ENCODE measurements at places on chromosomes 13 and 19.

GRCh38 chr13:99000137-99000536 lies 22.3 kb upstream of the DOCK9 start:
- no peak for DNase-seq

- no peak for DNase-seq
Observed at GRCh38 chr13:99577934-99578917, 77.0 kb downstream of the TM9SF2 start.

- no peak for DNase-seq
Observed at GRCh38 chr13:94233837-94234236, 245.6 kb downstream of the DCT start.

GRCh38 chr19:17511724-17512573 lies 500 bp downstream of the PGLS start:
- peak; percentile 90 for DNase-seq

- no peak for DNase-seq
Observed at GRCh38 chr19:42281827-42282762, 13.0 kb downstream of the CIC start.

GRCh38 chr13:68176475-68176874 lies 946.3 kb upstream of the PCDH9 start:
- DNase-seq: no peak

GRCh38 chr13:39251340-39251739 lies 213.1 kb downstream of the NHLRC3 start:
- no peak for DNase-seq

- no peak for DNase-seq
Observed at GRCh38 chr19:7013678-7014077, 7.6 kb downstream of the MBD3L2B start.

- DNase-seq: no peak
Observed at GRCh38 chr13:79834876-79835275, 353.9 kb downstream of the NDFIP2 start.

DNA sequence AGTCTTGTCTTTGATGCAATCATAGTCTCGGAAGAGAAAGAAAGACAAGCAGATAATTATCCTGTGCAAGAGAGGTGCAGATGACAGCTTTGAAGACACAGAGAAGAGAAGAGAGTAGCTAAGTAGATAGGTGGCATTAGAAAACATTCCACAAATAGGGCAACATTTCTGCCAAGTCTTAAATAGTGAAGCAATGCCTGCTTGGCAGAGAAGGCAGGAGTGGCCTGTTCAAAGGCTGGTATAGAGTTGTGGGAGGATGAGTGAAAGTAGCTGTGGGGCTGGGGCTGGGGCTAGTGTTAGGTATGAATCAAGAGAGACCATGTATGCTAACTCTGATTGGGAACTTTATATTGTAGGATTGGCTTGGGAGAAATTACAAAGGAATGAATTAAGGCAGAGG lies 305.5 kb downstream of the DNAJC15 start:
- DNase-seq: no peak

- no peak for DNase-seq
Observed at GRCh38 chr13:41137241-41137640, 4.6 kb upstream of the KBTBD6 start.

GRCh38 chr19:41945135-41945766 lies 13.9 kb downstream of the RABAC1 start:
- no peak for DNase-seq

GRCh38 chr13:50576156-50576555 lies 267.3 kb downstream of the DLEU7 start:
- peak; percentile 75 for DNase-seq

DNA sequence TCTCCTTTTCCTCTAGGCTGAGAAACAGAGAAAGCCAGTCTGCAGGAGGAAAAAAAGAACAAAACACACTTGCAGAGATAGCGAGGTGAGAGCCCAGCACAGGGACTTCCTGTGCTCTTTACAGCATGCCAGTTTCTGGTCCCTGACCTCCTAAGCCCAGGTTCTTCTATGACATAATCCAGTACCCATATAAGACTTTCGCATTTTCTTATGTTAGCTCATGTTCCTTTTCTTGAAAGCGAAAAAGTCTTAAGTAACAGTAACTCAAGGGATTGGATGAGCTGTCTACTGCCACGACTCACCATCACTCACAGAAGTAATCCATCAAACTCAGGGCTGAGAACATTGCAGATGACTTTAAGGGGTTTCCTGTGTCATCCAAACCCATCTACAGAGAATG lies 17.4 kb downstream of the CCDC70 start:
- no peak for DNase-seq

DNA sequence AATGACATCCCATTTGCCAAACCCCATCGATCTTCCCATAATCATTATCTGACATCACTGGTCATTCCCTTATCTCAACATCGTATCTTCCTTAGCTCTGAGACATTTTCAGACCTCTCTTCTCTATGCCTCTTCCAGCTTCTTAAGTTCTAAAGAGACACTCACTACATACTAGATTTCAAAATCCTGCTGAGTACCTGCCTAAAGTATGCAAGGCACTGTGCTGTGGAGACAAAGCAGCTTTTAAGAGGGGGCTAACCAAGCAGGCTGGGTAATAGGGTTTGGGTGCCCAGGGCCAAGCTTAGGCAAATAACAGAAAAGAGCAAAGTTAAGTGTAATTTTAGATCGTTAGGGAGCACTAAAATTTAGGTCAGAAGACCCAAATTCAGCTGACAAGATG lies 3.4 kb upstream of the POMP start:
- no peak for DNase-seq

- DNase-seq: no peak
Observed at GRCh38 chr13:87295636-87296035, 375.5 kb upstream of the SLITRK5 start.

GRCh38 chr13:76934671-76935070 lies 13.6 kb upstream of the ACOD1 start:
- no peak for DNase-seq

- DNase-seq: peak; percentile 93
Observed at GRCh38 chr19:53865918-53866864, 1.5 kb upstream of the MYADM start.

DNA sequence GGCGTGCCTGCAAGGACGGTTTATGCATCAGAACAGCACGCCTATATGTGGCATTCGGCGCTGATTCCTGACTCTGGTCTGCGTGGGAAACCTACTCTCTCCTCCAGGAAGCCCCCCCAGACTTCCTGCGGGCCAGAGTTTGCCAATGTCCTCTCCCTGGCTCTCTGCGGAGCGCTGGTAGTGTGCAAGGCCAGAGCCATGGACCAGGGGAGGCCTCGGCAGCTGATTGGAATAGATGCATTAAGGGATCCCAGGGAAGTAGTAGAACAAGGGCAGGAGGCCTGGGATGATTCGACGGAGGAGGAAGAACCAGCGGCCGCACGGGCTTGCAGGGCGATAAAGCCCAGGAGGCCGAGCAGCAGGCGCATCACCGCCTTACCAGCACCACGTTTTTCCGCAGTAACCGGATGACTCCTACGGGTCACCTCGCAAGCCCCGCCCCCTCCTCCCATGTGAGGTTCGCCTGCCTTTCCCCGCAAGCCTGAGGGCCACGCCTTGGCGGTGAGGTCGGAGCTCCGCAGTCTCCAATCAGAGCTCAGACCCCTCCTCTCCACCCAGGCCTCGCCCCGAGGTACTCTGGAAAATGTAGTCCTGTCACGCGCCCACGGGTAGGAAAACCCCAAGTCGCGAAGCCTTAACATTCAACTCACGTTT lies 5.0 kb downstream of the CLEC11A start:
- peak; percentile 87 for DNase-seq

- DNase-seq: no peak
Observed at GRCh38 chr13:51277928-51278327, 55.7 kb downstream of the FAM124A start.

DNA sequence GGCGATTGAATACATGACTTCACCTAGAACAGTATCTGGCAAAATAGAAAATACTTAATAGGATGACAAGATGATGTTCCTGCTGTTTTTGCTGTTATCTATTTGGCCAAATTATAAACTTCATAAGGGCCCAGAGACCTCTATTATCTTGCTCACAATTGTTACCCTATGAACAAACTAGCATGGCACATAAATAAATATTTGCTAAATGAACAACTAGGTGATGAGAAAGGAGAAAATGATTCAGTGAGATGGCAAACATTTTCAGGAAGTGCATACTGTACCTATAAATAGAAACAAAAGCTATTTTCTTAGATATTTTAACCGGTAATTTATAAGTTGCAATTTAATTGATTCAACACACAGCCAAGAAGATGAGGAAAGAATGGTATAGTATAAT lies 78.4 kb downstream of the FAM216B start:
- DNase-seq: no peak

GRCh38 chr13:109665240-109665639 lies 121.1 kb downstream of the IRS2 start:
- DNase-seq: no peak

GRCh38 chr19:15181394-15181793 lies 19.4 kb downstream of the NOTCH3 start:
- DNase-seq: no peak

GRCh38 chr13:47707414-47707813 lies 293.7 kb downstream of the SUCLA2 start:
- DNase-seq: no peak

DNA sequence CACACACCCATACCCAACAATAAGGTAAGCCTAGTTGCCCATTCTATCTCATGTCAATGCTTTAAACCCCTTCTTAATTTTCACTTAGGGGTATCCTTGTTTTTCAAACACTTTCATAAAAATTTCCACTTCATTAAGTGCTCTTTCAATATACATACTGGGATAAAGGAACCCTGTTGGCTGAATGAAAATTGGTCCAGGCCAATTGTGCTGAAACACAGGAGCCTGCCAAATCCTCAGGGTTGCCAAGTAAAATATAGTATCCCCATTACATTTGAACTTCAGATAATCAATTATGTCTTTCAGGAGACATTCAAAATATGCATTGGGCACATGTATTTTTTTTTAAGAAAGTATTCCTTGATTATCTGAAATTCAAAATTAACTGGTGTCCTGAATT lies 1131.1 kb downstream of the SLITRK1 start:
- DNase-seq: no peak

DNA sequence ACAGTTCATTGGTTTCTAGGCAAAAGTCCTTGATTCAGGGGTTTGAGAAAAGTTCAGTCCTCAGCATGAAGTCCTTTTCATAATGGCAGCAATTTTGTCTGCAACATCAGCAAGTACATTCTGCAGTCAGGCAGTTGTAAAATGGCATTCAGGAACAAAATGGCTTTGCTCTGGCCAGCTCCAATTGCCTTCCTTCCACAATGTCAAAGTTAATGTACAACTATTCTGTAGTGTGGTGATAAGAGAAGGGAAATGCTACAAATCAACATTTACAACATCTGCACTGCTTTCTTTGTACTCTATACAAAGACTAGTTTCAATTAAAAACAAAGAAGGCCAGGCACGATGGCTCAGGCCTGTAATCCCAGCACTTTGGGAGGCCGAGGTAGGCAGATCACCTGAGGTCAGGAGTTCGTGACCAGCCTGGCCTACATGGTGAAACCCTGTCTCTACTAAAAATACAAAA lies 1.8 kb upstream of the NEK3 start:
- no peak for DNase-seq

- no peak for DNase-seq
Observed at GRCh38 chr19:18289471-18290301, 8.3 kb upstream of the JUND start.

- no peak for DNase-seq
Observed at GRCh38 chr19:336067-336614, 8.5 kb downstream of the MIER2 start.

- DNase-seq: no peak
Observed at GRCh38 chr19:3015126-3016057, 13.7 kb downstream of the TLE2 start.

GRCh38 chr19:4592445-4592844 lies 33.0 kb upstream of the SEMA6B start:
- no peak for DNase-seq

GRCh38 chr19:12703046-12703445 lies 6.6 kb upstream of the FBXW9 start:
- DNase-seq: no peak

- DNase-seq: no peak
Observed at GRCh38 chr13:90918536-90918935, 429.0 kb upstream of the MIR17HG start.

DNA sequence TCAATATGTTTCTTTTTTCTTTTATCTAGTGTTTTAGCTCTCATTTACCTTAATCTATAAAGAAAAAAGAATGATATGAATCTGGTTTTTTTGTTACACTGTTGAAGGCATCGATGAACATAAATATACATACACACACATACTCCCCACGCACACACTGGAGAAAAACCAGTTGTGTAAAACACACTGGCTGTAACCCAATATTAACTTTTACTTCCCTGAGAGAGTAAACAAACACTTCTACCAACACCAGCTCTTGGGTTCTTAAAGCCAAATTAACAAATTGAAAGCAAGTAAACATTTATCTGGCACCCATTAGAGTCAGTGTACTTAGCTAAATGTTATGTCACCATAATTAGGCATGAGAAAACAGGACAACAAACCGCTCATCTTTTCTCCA lies 145.7 kb downstream of the ABCC4 start:
- DNase-seq: no peak

GRCh38 chr13:39451860-39452301 lies 151.1 kb downstream of the LHFPL6 start:
- DNase-seq: peak; percentile 79

DNA sequence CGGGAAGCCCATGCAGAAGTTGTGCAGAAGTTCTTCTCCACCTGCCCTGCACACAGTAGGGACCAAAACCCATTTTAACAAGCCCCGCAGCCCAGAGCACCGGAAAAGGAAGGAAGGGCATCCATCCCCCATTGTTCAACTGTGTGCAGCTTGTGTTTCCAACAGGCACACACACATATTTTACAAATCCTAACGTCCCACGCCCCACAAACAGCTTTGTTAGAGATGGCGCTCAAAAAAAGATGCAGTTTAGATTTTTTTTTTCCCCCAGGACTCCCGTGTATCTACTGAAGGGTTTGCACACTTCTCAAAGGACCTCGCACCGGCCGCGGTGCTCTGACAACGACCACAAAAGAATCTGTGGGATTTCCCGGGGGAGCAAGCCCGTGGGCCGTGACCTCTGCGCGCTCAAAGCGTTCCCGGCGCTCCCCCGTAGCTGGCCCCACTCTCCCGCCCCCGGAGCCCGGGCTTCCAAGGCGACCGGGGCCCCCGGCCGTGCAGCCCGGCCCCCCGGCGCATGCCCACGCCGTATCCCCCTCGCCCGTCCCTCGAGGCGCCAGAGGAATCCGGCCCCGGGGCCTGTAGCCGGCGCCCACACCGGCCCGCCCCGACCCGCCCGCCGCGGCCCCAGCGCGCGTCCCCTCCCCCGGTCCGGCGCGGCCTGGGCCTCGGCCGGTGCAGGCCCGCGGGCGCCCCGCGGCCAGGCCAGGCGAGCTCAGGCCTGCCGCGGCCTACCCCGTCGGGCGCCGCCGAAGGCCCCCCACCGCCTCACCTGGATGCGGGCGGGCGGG lies 523 bp downstream of the ELAVL1 start:
- no peak for DNase-seq

- DNase-seq: no peak
Observed at GRCh38 chr19:1945899-1946298, 4.9 kb downstream of the CSNK1G2 start.

- DNase-seq: no peak
Observed at GRCh38 chr19:43759515-43759914, 4.8 kb upstream of the SMG9 start.

Measured in right hindlimb (tissue), 1 donor.